GM23338 (cell line): ENCODE measurements at places on chromosomes 12 and 14.

GRCh38 chr12:29155079-29155478 lies 6.0 kb downstream of the FAR2 start:
- no peak for DNase-seq

- peak; percentile 82 for DNase-seq
Measured at GRCh38 chr14:91354979-91355685, 62.5 kb downstream of the CCDC88C start.

DNA sequence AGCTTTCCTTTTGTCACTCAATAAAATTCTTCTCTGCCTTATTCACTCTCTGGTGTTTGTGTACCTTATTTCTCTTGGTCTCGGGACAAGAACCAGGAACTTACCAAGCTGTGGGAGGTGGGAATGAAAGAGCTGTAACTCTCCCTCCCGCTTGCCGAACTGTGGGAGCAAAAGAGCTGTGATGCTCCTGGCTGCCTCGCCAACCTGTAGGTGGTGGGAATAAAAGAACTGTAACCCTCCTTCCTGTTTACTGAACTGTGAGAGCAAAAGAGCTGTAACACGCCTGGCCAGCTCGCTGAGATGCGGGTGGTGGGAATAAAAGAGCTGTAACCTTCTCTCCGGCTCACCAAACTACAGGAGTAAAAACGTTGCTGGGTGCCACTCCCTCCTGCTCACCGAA lies 314.1 kb upstream of the LRIG3 start:
- DNase-seq, result peak; percentile 5

DNA sequence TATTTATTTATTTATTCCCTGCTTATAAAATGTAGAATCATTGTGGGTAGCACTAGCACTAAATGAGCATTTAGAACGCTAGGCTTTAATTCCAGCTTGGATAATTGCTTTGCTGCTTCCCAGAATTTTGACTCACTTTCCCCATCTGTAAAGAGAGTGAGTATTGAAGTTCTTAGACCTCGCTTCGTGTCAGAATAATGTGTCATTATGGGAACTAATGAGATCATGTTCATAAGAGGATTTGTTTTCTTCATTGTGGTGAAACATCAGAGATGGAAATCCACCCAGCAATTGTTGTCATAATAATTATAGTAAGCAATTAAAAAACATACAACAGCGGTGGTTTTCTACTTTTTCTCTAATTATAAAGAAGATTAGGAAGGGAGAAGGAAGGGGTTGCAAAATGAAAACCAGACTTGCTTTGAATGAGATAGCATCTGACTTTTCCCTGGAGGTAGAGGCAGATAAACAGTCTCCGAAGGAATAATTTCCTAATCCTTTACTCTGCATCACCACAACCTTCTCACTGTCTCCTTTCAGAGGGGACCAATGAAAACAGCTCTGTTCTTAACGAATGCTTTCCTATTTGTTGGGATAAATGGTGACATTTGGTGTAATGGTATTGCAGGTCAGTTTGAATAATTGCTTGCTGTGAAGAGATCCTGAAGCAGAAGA lies 86.8 kb upstream of the ARHGAP5 start:
- DNase-seq, result no peak

- DNase-seq, result peak; percentile 94
Measured at GRCh38 chr12:59149995-59150642, 229.8 kb upstream of the LRIG3 start.

- peak; percentile 11 for DNase-seq
Measured at GRCh38 chr12:7512553-7512952, 9.0 kb upstream of the CD163 start.

- DNase-seq, result peak; percentile 22
Measured at GRCh38 chr14:74685921-74686678, 26.8 kb downstream of the AREL1 start.

DNA sequence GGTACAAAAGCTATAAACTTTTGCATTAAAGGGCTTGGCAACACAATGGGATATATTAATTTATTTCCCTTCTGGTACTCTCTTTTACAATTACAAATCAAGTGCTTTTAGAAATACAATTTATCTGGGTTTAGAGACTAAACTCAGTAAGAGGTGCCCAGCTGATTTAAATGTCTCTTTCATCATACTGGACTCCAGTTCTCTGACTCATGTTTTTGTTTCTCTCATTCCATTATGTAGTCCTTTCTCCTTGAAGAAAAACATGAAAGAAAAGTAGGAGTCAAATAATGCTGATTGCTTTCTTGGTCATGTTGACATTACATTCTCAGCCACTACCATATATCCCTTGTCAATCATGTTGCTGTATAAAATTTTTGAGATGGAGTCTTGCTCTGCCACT lies 36.3 kb upstream of the CFL2 start:
- no peak for DNase-seq

DNA sequence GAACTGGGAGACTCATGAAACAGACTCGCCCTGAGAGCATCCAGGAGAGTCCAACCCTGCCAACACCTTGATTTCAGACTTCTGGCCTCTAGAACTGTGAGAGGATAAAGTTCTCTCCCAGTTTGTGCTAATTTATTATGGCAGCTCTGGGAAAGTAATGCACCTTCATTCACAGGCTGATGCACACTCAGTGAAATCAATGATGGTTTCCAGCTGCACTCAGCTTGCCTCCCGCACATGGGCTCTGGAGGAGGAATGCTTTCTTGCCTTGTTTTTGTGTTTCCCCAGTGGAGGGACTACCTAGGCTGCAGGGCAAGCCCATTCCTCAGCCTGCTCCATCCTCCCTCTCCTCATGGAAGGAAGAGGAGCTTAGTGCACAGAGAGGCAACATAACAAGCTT lies 45.7 kb downstream of the TMEM132C start:
- DNase-seq, result no peak

DNA sequence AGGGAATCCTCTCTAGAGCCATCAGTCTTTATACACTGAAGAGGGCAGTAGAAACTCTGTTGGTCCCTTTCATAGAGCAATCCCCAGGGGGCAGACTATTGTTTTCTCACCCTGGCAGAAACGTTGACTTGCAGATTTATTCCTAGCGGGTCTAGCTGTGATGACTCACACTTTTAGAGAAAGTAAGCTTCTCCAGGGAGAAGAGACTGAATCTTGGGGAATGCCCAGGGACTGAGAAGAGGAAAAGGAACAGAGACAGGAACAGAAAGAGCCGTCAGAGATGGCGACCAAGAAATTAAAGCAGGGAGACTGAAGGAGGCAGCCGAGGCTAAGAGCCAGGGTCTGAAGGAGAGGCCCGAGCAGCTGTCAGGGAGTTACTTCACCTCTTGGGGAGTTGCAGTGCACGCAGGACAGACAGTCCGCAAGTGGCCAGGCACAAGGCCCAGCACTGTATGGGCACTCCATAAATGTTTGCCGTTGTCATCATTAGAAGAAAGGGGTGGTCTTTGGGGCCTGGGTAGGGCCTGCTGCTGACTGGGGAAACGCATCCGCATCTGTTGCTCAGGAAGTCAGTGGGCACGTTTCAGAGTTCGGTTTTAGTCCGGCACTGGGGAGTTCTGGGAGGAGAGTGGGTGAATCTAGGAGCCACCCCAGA lies 13.0 kb downstream of the PLEKHG6 start:
- peak; percentile 92 for DNase-seq

- DNase-seq, result peak; percentile 42
Measured at GRCh38 chr14:103385929-103386712, 906 bp downstream of the MARK3 start.

- DNase-seq, result no peak
Measured at GRCh38 chr14:54768501-54769129, 134.0 kb downstream of the GCH1 start.

- DNase-seq, result no peak
Measured at GRCh38 chr12:45518291-45519235, 210.9 kb upstream of the ARID2 start.

DNA sequence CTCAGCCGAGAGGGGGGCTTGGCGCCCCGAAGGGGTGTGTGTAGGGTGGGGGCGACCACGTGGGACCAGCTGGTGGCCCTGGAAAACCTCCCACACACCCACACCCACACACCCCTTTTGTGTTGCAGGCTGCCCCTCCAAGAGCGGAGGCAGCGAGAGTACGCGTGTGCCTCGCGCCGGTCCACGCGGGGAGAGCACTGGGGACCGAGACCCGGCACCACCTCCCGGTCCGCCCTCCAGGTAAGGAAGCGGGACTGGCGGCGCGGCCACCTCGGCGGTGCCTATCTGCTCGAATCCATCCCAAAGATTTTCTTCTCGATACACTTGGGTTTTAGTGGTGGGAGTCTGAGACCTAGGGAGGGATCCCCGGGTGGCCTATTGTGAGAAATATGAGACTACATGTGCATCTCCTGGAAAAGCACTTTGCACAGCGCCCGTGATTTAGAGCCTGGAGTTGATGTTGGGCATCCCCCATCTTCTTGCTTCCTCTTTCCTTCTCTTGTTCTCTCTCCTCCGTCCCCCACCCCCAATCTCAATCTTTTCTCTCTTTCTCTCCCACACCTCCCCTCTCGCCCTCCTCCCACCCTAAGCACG lies 393 bp downstream of the SYT1 start:
- peak; percentile 37 for DNase-seq

GRCh38 chr14:88553886-88554456 lies 836 bp downstream of the PTPN21 start:
- peak; percentile 15 for DNase-seq

GRCh38 chr12:19576506-19577280 lies 137.4 kb downstream of the AEBP2 start:
- DNase-seq, result no peak

GRCh38 chr14:66365388-66365787 lies 120.8 kb upstream of the CCDC196 start:
- DNase-seq, result no peak

GRCh38 chr12:76010732-76011458 lies 20.7 kb downstream of the PHLDA1 start:
- DNase-seq, result peak; percentile 52

DNA sequence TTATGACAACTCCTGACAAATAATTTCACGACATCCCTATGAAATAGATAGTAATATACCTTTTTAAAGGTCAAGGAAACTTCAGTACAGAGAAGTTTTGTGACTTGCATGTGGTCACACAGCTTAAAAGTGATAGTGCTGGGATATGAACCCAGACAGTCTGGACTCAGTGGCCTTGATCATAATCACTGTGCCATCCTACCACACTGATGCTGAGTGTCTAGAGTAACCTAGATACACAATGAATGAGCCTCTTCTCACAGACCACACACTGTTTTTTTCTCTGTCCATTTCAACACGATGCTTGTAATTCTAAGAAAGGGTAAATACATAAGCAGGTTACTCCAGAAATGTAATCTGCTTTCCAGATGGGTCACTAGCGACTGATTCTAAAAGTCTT lies 88.2 kb downstream of the SYNE2 start:
- no peak for DNase-seq

DNA sequence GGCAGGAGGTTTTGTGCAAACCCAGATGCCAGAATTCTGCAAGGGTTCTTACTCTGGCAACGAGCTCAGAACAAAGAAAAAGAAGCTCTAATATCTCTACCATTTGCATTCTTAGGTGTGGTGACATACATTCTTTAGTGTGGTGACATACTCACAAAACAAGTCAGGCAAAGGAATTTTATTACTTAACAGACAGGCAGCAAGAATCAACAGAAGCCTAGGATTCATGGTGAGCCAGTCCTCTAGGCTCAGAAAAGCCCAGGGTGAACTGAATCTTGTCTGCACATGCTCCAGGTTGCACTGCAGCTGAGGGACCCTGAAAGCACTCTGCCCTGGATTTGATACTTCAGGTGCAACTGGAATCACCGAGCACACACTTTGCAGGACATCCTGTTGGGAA lies 122.4 kb upstream of the PTPRQ start:
- DNase-seq, result peak; percentile 27

DNA sequence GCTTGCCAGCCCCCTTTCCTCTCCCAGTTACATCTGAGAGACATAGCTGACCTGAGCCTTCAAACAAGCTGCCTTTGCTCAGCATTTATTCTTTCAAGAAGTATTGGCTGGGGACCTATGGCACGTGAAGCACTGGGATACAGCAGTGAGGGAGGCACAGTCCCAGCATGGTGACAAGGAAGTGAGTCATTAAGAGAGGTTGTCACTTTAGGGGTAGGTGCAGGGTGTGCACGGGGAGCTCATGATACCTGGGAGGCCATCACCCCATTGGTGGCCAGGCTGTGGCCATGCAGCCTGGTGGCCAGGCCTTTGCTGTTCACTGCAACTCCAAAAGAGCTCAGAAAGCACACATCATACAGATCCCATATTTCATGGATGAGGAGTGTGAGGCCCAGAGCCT lies 5.7 kb upstream of the KRT75 start:
- DNase-seq, result no peak

DNA sequence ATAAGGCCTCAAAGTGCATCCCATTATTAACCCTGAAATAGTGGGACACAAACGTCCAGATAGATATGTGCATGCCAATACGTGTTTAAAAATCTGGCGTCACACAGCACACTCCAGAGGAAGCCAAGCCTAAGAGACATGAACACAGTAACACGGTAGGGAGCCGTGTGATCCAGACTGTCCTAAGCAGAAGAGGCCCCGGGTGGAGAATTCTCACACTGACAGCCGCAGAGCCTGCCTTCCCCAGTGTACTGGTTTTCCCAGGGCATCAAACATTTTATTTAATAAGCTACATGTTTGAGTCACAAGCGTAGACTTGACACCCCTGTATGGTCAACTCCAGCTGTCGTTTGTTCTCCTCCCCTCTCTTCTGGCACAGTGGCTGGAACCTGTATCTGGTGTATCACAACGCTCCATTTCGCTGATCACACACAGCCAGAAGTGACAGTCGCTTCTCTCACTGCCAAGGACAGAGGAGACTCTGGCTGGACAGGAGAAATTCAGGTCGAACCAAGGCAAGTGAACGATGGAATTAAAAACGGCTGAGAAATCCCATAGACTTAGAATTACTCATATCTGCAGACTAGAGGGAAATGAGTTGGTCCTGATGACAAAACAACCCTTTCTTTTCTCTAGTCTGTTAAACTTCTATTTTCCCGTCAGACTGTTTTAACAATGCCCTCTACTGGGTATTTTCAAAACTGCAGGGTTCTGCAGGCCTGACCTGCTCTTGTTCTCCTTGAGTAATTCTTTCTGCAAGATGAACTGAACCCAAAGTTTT lies 359.9 kb downstream of the RGS6 start:
- DNase-seq, result peak; percentile 79

DNA sequence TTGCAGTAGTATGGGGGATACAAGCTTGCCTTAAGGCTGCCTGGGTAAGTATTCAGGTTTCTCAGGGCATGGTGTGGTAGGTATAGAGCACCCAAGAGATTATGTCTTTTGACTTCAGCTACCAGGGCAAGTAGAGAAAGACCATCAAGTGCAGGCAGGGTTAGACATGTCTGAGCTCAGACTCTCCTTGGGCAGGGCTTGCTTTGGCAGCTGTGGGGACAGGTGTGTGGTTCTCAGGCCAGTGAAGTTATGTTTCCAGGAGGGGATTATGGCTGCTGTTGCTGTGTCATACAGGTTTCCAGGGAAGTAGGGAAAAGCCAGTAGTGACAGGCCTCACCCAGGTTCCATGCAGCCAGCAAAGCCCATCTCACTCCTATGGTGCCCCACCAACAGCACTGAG lies 1040.4 kb downstream of the FLRT2 start:
- no peak for DNase-seq

DNA sequence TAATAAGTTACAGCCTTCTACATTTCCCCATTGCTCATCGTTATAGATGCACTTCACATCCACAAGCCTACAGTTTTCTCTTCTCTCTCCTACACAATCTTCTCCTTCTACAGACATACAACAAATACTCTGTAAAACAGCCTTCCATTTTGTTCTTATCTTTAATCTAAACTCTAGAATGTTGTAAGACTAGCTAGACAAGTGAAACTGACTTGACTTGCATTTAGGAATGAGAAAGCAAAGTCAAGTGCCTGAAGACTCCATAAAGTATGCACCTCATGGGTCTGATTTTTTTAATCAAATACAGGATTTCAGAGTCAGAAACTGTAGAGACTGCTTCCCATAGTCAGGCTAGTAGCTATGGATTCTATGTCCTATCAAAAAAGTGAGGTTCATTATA lies 190.3 kb downstream of the KLHL28 start:
- no peak for DNase-seq

- DNase-seq, result no peak
Measured at GRCh38 chr12:48857278-48857994, 5.5 kb upstream of the DDX23 start.
